ENCODE measurements at places on chromosomes 16 and 17.

- DNase-seq = peak; percentile 58
Observed at GRCh38 chr16:89289428-89290395, 72.2 kb downstream of the ZNF778 start.

DNA sequence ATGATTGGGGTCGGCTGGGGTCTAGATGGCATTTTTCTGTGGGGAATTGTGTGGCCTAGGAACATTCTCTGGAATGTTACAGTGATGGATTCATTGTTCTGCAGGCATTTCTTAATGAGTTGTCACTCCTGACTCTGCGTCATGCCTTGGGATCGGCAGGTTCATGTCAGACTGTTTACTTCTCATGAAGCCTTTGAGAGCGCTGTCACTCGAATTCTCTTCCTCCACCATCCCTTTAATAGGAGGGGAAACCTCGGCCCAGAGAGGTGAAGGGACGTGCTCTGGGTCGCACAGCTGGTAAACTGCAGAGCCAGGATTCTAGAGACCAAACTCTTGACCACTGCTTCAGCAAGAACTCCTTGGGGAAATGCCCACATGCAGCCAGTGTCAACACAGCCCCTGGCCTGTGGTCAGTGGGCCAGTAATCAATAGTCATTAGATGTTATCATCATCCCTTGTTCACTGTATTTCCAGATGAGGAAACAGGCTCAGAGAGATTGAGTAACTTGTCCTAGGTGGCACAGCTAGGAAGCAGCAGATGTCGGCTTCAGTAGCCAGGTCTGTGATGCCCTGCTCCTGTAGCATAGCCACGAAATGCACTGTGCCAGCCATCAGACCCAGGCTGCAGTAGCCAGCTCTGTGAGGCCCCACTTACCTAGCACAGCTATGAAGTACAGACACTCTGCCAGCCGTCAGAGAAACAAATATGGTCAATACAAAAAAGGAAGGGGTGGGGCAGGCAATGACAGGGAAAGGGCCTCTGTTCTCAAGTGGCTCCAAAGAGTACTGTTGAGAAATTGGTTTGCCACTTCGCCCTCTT is 259.0 kb downstream of the CPPED1 start:
- DNase-seq = no peak

- DNase-seq = no peak
Observed at GRCh38 chr16:78436023-78436422, 336.6 kb downstream of the WWOX start.

GRCh38 chr16:28986492-28986891 is 1.6 kb downstream of the LAT start:
- no peak for DNase-seq

- no peak for DNase-seq
Observed at GRCh38 chr17:47882247-47882646, 13.8 kb upstream of the SP2 start.

DNA sequence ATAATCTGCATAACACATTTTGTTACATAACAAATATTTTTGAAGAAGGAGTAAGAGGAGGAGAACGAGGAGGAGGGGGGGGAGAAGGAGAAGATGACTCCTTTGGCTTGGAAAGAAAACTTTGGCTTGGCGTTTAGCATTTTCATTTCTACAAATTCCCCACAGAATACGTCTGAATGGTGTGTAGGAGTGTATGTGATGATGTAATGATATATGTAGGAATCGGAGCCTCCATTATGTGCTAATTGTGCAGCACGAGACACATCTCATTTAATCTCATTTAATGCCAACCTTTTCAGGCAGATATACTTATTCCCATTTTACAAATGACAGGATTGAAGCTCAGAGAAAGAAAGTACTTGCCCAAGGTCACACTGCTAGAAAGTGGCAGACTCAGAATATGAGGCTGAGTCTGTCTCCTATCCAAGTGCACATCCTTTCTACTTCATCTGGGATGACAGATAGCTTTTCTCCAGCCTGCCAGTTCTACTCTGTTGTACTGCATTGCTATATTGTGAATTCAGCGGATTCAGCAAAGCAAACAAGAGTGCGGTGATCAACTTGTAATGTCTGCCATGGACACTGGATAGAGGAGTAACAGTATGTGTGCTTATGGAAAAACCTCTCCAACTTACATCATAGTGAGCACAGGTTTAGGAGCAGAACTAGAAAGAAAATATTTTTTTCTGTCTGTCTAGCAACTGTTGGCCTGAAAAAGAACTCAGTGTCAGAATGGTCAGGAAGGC is 10.4 kb upstream of the SLC47A2 start:
- DNase-seq = no peak

- DNase-seq = no peak
Observed at GRCh38 chr16:73027685-73028111, 20.2 kb downstream of the ZFHX3 start.
